Smooth muscle cell of the brain vasculature (primary cell): ENCODE measurements at places on chromosomes 11 and 22.

GRCh38 chr11:2477254-2477653, 32.4 kb downstream of the KCNQ1 start:
- no peak for DNase-seq

DNA sequence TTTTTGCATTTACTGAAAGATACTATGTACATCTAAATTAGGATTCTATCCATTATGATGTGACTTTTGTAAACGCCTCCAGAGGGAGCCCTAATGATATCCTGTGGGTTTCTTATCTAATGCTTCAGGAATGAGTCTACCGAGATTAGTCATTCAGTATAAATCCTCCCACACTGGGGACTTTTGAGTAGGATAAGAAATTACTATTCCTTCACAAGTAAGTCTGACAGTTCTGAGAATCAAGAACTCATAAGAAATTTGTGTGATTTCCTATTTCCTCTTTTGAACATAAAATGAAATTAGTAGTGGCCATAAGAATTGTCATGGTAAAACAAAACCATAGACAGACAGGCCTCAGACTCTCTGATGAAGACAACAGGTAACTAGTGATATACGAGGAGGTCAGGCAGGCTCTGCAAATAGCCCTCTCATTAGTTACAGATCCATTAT, 10.0 kb upstream of the OR5M1 start:
- DNase-seq = no peak

GRCh38 chr22:26461188-26461810, 22.3 kb downstream of the HPS4 start:
- DNase-seq = peak; percentile 2

DNA sequence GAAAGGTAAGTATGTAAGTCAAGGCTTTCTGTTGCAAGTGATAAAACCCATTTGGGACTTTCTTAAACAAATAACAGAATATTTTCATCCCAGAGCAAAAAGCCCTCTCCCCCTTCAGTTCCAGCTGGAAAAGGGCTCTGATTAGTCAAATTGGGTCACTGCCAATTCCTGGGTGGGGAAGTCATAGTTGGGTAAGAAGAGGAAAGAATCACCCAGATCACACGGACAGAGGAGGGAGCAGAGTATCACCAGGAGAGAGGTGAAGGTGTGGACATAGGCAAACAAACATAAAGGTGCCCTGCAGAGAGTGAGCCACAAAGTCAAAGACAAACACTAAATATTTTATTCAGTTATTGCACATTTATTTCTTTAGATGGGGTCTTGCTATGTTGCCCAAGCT, 36.3 kb upstream of the SORL1 start:
- no peak for DNase-seq

DNA sequence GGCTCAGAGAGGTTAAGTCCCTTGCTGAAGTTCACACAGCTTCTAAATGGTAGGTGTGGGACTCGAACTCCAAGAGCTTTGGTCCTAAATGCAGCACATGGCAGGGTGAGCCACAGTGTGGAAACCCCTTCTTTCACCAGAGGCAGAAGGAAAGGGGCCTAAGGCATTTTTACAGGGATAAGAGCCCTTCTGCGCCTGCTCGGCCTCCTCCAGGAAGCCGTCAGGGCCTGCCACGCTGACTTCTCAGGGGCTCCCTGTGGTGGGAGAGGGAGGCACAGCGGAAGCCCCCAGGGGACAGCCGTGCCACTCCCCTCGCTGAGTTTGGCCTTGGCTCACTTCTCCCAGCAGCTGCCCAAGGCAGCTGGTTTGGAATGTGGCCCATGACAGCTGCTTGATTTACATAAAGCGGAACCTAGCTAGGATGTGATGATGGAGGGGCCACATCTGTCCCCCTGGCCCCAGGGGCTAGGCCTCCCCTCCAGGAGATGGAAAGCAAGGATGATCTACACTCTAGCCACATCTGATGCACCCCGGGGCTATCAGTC, 35.4 kb downstream of the CD82 start:
- DNase-seq = no peak

- DNase-seq = no peak
These were observed 759 bp downstream of the ROBO4 start for GRCh38 chr11:124896821-124897391.

DNA sequence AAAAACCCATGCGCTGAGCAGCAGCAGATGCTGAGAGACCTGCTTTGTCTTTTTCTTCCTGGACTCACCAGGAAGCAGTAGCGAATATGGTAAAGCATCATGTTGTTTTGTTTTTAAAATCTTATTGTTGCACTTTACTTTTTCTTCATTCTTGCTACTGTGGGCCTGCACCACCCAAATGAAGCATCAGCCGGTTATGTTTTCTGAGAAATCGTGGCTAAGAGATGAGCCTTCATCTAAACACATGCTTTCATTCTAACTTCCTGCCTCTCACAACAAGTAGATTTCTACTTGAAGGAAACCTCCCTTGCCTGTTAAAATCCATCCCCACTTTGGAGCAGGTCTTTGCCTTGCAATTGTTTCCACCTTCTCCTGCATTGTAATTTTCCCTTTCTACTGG, 1025.9 kb downstream of the NTM start:
- no peak for DNase-seq

DNA sequence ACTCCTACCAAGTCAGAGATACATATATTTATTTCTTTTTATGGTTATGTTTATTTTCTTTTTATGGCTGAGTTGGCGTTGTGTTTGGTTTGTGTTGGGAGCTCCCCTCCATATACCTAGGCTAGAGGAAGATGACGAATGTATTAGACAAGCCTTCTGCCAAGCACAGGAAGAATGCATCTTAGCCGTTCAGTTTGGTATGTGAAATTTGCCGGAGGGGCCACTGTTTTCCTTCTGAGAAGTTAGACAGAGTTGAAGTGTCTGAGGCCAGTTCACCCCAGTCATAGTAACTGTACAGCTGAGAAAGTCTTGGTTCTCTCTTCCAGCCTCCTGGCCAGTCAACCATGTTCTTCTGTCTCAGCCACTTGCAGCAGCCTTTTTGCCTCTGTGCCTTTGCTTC, 29.8 kb downstream of the TEAD1 start:
- DNase-seq = no peak

- no peak for DNase-seq
These were observed 5.6 kb upstream of the TRABD start for GRCh38 chr22:50179937-50180726.

DNA sequence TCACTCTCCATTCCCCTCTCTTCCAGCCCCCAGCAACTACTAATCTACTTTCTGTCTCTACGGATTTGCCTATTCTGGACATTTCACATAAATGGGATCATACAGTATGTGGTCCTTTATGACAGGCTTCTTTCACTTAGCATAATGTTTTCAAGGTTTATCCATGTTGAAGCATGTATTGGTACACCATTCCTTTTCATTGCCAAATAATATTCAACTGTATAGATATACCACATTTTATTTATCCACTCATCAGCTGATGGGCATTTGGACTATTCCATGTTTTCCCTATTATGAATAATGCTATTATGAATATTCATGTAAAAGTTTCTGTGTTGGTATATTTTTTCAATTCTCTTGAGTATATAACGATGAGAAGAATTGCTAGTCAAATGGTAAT, 54.5 kb downstream of the MRTFA start:
- DNase-seq = no peak

- no peak for DNase-seq
These were observed 52.4 kb upstream of the TYR start for GRCh38 chr11:89125298-89125697.

DNA sequence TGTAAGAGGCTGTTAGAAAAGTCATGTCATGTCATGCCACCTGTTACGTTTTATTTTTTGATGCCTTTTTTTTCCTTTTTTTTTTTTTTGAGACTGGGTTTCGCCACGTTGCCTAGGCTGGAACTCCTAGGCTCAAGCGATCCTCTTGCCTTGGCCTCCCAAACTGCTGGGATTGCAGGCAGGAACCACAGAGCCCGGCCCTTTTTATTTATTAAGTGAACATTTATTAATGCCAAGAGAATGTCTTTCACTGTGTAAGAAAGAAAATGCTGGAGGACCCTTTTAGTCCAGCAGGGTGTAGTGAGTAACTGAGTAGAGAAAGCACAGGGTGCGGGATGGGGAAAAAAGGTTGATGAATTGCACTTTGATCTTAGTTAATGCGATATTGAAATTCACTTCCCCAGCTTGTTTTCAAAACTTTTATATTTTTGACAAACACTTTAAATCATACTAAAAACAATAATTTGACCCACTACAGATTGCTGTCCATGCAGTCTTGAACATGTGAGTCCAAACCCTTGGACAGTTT, 2.3 kb upstream of the XBP1 start:
- no peak for DNase-seq

DNA sequence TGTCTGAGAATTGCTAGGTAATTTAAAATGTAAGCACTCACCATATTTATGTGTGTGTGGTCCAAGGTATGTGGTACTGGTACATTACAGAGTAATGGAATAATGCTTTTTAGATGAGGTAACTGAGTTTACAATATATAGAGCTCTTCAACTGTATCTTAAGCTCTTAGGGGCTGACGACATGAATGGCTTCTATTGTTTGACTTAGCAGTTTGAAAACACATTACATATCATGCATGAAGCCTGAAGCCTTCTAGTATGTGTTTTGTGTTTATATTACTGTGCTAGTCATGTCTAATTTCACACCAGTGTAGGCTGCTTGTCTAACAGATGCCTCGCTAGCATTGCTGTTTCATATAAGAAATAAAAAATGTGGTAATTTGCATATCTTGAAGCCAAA, 37.2 kb downstream of the GAS2 start:
- no peak for DNase-seq

GRCh38 chr22:40176921-40177737, 596 bp upstream of the TNRC6B start:
- no peak for DNase-seq

DNA sequence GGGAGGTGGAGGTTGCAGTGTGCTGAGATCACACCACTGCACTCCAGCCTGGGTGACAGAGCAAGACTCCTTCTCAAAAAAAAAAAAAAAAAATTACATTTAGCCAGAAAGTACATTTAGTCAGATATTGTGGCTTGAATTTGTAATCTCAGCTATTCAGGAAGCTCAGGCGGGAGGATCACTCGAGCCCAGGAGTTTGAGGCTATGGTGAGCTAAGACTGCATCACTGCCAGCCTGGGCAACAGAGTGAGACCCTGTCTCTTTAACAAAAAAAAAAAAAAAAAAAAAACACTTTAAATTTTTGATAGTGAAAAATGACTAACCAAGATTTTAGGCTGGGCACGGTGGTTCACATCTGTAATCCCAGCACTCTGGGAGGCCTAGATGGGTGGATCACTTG, 27.3 kb downstream of the MRTFA start:
- DNase-seq = no peak

- DNase-seq = no peak
These were observed 204.6 kb downstream of the BARX2 start for GRCh38 chr11:129580278-129580677.

GRCh38 chr11:73439002-73439843, 63.0 kb downstream of the RELT start:
- DNase-seq = no peak

- no peak for DNase-seq
These were observed 24.7 kb upstream of the IL17RA start for GRCh38 chr22:17060126-17060525.

DNA sequence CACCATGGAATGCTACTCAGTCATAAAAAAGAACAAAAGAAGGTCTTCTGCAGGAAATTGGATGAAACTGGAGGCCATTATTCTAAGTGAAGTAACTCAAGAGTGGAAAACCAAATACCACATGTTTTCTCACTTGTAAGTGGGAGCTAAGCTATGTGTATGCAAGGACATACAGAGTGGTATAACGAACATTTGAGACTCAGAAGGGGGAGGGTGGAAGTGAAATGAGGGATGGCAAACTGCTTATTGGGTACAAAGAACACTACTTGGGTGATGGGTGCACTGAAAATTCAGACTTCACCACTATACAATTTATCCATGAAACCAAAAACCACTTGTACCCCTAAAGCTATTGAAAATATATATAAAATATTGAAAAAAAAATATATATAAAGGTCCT, 13.4 kb upstream of the CAT start:
- DNase-seq = no peak

- DNase-seq = no peak
These were observed 14.3 kb downstream of the ZC3H7B start for GRCh38 chr22:41315586-41315985.

DNA sequence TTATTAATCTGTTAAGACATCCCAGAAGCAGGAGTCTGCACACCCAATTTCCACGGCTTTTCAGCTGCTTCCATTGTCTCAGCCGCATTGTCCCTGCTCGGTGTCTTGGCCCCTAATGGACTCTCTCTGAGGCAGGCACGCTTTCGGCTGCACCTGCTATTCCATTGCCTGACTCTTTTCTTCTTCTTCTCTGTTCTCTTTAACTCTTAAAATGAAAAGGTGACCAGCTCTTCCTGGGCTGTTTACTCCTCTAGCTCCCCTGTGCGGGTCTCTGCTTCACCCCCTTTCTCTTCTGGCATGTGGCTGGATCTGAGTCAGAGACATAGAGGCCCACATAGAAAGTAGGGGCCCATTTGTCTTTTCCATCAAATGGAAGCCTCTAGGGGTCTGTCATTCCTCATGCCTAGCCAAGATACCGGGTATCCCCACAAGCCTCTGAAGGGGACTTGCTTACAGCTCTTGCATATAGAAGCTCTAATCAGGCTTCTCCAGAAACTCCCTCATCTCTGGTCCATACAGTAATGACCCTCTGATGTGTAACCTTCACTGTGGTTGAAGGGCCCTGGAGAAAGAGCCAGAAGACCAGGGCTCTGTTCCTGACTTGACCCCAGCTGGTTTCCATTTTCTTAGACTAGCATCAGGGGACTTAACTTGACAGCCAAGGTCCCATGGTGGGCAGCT, 243.9 kb downstream of the ST3GAL4 start:
- DNase-seq = no peak

- DNase-seq = no peak
These were observed 58.4 kb upstream of the PSMA1 start for GRCh38 chr11:14578541-14578956.

DNA sequence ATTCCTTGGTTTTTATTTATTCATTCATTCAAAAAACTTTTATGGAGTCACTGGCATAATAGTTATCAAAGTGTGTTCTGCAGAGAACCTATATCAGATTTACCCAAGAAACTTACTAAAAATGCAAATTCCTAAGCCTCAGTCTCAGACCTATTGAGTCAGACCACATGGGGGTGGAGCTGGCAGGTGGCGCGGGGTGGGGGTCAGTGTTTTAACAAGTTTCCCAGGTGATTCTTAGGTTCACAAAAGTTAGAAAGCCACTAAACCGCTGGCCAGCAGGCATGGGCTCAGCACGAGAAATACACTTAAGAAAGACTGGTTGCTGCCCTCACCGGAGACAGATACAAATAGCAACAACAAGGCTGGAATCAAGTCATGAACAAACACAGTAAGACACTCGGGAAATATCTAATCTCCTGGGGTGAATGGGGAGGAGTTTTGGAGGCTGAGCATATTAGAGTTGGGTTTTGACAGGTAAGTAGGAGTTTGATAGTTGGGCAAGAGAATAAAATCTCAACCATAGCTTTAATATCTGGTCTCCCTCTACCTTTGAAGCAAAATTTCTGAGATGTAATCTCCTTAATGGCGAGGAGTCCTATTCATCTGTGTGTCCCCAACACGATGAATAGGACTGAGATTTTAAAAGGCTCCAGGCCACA, 167.5 kb upstream of the NECTIN1 start:
- no peak for DNase-seq

- DNase-seq = no peak
These were observed 118.8 kb upstream of the VPREB1 start for GRCh38 chr22:22125579-22126468.
